Stimulated activated CD4-positive, alpha-beta T cell treated with anti-CD3 and anti-CD28 coated beads, Interleukin-12 subunit alpha, Interleukin-12 subunit beta, amount 100 ng/mL, for 24 hours (primary cell): ENCODE measurements at places on chromosomes 16 and 17.

- no peak for DNase-seq
These were observed 13.7 kb downstream of the CAMKK1 start for GRCh38 chr17:3879186-3879585.

DNA sequence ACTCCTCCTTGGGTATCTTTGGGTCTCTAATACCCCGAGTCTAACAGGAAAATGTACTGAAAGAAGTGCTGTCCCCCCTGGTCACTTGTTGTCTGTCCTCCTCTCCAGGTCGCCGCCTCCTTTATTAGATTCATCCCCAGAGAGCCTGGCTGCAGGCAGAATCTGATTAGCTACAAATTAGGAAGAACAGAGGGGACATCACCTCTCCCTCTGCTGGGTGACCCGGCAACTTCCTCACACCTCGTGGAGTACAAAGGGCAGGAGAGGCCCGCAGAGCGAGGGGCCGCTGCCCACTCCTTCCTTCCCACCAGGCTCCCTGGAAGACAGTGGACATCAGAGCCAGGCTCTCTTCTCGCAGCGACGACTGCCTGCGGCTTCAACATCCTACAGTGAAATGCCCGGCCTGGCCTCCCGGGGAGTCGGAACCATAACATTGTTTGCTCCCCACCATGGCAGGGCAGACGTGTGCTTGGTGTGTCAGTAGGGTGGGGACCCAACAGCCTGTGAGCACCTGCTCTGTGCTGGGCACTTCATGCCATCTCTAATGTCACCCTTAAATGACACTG, 5.3 kb downstream of the CYB561 start:
- no peak for DNase-seq

GRCh38 chr17:34360601-34361270, 2.3 kb downstream of the CCL1 start:
- no peak for DNase-seq

DNA sequence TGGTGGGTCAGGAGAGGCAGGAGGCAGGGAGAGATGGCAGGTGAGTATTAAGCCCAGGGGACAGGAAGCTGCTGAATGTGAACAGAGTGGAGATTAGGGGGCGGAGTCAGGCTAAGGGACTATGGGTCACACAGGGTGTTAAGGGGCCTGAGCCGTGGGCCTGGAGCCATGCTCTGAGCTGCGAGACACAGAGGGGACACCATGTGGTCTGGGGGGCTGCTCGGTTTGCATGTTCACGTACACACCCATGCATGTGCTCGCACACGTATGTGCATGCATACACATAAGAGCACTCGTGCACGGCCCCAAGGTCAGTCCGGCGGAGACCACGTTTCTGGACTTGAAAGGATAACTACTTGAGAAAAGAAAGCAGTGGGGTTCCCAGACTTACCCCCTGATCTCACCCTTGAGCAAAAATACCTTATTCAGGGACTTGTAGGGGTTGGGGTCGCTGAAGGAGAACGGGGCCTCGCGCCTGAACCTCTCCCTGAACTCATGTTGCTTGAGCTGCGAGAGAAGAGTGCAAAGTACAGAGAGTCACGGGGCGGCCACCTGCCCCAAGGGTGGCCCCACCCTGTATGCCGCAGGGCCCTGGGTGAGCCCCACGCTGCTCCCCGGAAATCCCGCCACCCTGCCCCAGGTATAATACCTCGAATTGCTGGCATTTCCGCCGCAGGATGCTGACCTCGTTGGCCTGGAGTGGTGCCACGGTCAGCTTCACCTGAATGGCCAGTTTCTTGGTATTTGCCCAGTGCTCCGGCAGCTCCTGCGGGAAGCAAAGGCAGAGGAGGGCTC, 50.8 kb downstream of the DNAH17 start:
- DNase-seq = no peak

DNA sequence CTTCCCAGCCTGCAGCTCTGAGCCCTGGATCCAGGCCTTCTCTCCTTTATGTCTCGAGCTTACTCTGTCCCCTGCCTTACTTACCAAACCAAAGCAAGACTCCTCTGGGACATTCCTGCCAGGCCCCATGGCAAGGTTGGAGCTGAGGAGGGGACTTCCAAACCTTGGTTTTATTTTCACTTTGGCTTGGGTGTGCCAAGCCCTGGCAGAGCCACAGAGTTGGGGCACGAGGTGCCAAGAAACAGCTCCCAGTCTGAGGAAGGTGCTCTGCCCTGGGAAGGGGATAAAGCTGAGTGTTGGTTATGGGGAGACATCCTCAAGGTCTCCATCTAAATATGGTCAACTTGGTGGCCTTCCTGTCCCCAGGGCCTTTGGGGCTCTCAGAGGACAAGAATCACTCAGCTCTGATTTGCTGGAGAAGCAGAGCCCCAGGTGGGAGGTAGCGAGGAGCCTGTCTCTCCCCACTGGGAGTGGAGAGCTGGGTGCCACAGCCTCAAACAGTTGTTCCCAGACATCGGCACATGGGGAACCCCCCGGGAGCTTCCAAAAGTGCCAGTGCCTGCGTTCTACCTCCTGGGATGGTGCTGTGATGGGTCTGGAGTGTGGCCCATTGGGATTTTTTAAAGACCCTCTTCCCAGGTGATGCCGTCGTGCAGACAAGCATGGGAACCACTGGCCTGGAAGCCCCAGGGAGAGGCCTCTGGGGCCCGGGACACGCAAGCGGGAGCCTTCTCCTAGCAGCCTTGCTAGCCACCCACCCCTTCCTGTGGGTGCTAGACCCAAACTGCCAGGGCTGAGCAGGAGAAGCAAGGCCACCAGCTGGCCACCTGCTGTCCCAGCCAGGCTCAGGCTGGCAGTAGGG, 10.3 kb downstream of the NLRC5 start:
- no peak for DNase-seq
